ENCODE measurements at places on chromosomes 16 and 17. TPM values are rescaled to one million over a fixed set of nuclear protein-coding genes. Genes with fewer than 3 reads are reported as not detected.

OR1F1 gene
- total RNA-seq = not detected

FOXF1 gene
- 3.6 TPM for total RNA-seq

SYT17 gene
- 5.8 TPM for total RNA-seq

TBC1D3L gene
- total RNA-seq = 3.0 TPM

NOS2 gene
- total RNA-seq = 1.8 TPM

KRT13 gene
- 1,847 TPM for total RNA-seq

NPIPA8 gene
- 3.5 TPM for total RNA-seq

MEOX1 gene
- total RNA-seq = 17.8 TPM

GALR2 gene
- not detected for total RNA-seq

CHST6 gene
- total RNA-seq = 2.1 TPM

SPNS2 gene
- 19.9 TPM for total RNA-seq

CD300E gene
- not detected for total RNA-seq

GRIN2A gene
- 0.82 TPM for total RNA-seq

ENPP7 gene
- total RNA-seq = not detected

NDRG4 gene
- 14.2 TPM for total RNA-seq

MILR1 gene
- total RNA-seq = 6.9 TPM

PRKCB gene
- 6.7 TPM for total RNA-seq

SLC47A2 gene
- total RNA-seq = 1.5 TPM

NUPR1 gene
- 1.4 TPM for total RNA-seq

TPSD1 gene
- 0.51 TPM for total RNA-seq

MMP15 gene
- 31.0 TPM for total RNA-seq

KCNJ12 gene
- 34.0 TPM for total RNA-seq

CDRT15L2 gene
- total RNA-seq = not detected

TBX6 gene
- total RNA-seq = 1.4 TPM

ACSF3 gene
- 20.1 TPM for total RNA-seq

DNASE1L2 gene
- total RNA-seq = 1.3 TPM

ZNF205 gene
- 11.4 TPM for total RNA-seq

OTOA gene
- total RNA-seq = 0.10 TPM

KRT32 gene
- total RNA-seq = not detected

LDHD gene
- total RNA-seq = 16.8 TPM

MYO19 gene
- 54.2 TPM for total RNA-seq

KRT25 gene
- not detected for total RNA-seq

NEUROD2 gene
- total RNA-seq = not detected

IGSF6 gene
- total RNA-seq = 1.3 TPM

CHST4 gene
- total RNA-seq = 0.21 TPM

TMEM235 gene
- total RNA-seq = not detected

HBM gene
- total RNA-seq = 19.6 TPM

NKD1 gene
- 15.7 TPM for total RNA-seq

UBTF gene
- 85.4 TPM for total RNA-seq

APRT gene
- total RNA-seq = 33.7 TPM

PLA2G10 gene
- not detected for total RNA-seq

SLC16A11 gene
- not detected for total RNA-seq

Data from tongue (tissue), 3 donors.